ENCODE measurements at places on chromosomes 7 and 10.

- DNase-seq: no peak
These were observed 137.4 kb upstream of the GRB10 start for GRCh38 chr7:50920031-50920635.

GRCh38 chr7:21962677-21963076, 17.0 kb upstream of the CDCA7L start:
- no peak for DNase-seq

DNA sequence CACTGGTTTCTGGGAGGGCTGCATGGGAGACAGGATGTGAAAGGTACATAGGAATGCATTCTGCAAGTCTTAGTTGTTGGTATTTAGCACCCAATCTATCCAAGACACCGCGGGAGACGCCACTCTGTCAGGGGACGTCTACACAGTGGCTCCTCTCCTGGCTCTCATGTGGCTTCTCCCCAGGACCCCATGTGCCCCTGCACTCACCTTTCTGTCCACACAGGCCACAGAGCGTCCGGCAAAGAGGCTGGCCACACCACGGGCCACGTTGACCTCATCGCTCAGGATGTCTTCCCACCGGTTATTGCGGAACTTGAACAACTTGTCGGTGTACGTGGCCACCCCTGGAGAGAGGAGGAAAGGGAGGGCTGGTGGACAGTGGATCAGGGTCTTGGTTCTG, 73.4 kb downstream of the GOLGA7B start:
- no peak for DNase-seq

DNA sequence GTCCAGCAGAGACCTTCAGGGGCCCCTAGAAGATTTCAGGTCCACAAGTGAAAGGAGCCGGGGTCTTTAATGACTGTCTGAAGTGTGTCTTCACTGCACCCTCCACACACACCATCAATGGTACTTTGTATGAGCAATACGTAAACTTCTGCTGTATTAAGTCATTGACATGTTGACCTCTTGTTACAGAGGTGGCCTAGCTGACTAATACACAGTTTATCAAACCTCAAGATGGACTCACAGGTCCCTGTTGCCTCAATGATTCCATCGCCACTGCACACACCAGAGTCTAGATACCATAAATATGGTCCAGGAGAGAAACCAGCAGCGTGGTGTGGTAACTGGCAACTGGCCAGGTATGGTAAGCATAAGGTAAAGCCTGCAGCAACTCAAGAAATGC, 19.5 kb downstream of the KCNMA1 start:
- DNase-seq: no peak

GRCh38 chr10:115814542-115814941, 458.5 kb downstream of the GFRA1 start:
- no peak for DNase-seq

- DNase-seq: no peak
These were observed 1050.9 kb upstream of the C7orf33 start for GRCh38 chr7:147539685-147540084.

DNA sequence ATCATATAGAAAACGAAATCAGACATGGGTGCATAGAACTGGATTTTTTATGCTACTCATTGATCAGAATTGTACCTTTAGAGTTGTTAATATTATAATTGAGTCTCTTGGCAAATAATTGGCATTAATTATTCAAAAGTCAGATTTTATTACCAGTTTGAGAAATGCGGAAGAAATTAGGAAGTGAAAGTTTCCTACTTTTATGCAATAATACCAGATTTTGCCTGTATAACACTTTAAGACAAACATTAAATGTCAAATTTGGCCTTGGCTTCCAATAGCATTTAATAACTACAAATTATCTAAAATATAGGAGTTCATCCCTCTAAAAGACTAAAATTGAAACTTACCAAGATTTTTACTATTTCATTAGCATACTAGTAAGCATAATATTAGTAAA, 6.8 kb upstream of the TFEC start:
- DNase-seq: no peak

DNA sequence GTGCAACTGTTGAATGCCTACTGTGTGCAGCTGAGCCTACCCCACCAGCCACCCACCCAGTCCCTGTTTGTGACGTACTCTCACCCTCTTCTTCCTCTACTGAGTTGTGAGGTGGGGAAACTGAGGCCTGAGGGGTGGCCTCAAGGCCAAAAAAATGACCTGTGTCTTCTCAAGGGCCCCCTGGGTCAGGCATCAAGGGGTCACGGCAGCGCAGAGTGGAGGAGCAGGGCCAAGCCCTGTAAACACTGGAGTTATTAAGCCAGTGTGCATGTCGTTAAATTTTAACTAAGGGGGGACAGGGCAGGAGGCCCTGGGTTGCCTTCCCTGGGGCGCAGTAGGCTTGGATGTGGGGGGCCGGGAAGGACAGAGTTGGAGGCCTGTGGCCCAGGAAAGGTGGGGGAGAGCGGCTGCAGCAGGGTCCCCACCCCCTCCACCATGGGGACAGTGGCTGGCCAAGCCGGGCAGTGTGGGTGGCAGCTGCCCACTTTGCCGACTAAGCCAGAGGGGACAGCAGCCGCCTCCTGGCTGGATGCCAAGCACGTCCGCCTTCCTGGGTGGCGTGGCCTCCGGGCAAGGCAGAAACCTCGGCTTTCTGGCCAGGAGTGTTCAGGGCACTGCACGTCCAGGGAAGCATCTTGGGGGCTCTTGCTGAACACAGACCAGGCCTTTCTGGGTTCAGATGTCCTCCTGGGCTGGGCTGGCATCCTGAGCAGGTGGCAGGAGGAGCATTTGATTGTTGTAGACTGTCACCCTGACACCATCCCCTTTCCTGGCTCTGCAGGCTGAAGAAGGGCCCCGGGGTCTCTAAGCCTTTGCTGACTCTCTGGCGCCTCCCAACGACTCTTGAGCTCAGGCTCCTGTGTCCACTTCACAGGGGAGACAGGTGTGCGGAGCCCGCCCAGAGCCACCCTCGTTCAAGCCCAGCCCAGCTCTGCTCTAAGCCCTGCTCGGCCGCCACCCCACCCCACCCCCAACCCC, 1.9 kb downstream of the SLC29A4 start:
- DNase-seq: peak; percentile 12

DNA sequence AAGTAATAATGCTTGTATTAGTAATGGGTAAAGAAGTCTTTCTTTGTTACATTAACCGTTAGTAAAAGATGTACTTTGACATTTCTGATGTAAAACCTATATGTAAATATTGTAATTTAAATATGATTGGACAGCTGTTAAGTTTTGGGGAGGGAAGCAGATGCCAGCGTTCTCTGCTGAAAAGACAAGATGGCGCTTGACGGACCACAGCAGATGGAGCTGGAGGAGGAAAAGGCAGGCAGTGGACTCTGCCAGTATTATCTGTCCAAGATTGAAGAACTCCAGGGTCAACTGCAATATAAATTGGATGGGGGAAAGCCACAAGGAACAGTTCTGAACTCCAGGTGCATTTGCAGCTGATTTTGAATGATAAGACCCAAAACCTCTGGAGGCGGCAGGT, 86.9 kb downstream of the ZNRF2 start:
- DNase-seq: no peak

DNA sequence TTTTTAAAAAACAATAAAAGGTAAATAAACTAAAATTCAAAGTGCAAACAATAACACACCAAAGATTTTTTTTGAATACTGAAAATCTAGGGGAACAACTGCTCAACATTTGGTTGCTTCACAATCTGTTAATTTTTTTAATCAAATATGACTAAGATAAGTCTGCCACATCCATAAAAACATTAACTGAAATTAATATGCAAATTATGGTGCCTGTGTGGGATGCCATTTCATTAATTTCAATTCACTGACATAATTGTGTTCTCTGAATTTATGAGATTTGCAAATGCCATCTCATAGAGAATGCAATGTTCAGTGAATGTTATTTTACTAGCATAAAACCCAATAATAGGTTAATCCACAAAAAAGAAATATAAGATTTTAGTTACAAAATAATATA, 233.8 kb downstream of the LRRN3 start:
- no peak for DNase-seq

DNA sequence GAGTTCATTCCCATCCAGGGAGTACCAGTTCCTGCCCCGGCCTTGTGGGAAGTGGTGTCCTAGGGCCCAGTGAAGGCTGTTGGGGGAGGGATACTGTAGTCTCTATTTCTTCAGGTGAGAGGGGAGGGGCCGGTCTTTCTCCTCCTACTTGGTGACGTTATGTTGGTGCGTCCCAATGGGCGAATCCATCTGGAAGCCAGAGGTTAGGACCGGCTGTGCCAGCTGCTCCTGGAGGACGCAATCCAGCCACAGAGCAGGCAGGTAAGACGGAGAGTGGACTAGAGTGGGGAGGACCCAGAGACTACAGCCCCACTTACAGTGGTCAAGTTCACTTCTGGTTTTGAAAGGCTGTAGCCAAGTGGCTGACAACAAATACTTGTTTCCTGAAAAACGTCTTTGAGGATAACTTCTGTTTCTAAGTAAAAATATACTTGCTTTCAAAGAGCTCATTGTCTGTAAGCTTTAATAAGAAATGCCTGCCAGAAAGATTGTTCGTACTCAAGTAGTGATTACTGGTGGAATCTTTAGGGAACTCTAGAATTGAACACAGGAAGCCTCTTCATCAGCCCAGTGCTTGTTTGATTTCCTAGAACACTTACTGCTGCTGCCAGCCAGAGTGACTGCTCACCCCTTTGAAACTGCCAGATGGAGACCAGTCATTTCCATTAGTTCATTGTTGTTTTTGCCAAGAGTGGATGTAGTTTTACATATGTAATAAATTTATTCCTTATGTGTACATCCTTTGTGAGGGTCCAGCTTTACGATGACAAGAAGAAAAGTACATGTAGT, 25.4 kb downstream of the RBM33 start:
- DNase-seq: no peak

GRCh38 chr10:12741360-12741804, 260.1 kb downstream of the CCDC3 start:
- no peak for DNase-seq

GRCh38 chr7:147510923-147511322, 1079.6 kb upstream of the C7orf33 start:
- peak; percentile 50 for DNase-seq

- peak; percentile 93 for DNase-seq
These were observed 1.5 kb upstream of the KAZALD1 start for GRCh38 chr10:101060036-101060950.

- DNase-seq: peak; percentile 15
These were observed 285.4 kb upstream of the GLI3 start for GRCh38 chr7:42522227-42522991.

DNA sequence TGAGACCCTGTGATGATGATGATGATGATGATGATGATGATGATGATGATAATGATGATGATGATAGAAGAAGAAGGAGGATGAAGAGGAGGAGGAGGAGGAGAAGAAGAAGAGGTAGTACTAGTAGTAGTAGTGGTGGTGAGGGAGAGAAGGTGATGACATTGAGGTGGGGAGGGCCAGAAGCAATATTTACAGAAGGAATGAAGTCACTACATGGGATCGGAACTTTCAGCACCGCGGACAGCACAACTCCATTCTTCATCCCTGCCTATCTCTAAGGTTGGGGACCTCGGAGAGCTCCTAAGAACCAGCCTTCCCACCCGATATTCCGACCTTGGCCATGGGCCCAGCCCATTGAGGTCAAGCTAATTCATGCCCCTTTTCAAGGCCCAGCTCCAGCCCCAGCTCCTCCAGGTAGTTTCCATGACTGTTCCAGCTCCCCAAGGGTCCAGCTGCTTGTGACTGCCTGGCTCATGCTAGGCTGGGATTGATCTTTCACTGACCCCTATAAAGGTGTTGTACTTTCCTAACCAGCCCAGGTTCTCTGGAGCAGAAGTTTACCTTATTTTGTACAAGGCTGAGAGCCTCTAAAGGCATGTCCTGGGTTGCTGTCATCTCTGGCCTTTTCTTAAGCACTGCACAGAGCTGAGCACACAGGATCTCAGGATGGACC, 10.3 kb downstream of the CRHR2 start:
- peak; percentile 54 for DNase-seq

DNA sequence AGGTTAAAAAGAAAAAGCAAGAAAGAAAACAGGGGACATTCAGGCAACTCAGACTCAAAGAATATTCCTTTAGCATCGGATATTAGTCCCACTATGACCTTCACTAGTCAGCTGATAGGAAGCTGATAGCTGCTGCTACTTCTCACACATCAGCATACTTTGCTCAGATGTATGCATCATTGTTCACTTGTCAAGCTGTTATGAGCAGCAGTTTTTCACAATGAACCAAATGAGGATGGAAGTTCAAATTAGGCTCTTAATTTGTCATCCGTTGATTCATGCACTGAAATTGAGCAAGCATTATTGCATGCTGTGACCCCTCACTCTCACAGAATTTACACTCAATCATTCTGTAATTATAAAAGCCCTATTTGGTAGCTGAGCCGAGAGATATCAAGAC, 257.7 kb downstream of the SNX13 start:
- DNase-seq: peak; percentile 57

GRCh38 chr7:112449353-112449752, 907 bp upstream of the IFRD1 start:
- peak; percentile 89 for DNase-seq

DNA sequence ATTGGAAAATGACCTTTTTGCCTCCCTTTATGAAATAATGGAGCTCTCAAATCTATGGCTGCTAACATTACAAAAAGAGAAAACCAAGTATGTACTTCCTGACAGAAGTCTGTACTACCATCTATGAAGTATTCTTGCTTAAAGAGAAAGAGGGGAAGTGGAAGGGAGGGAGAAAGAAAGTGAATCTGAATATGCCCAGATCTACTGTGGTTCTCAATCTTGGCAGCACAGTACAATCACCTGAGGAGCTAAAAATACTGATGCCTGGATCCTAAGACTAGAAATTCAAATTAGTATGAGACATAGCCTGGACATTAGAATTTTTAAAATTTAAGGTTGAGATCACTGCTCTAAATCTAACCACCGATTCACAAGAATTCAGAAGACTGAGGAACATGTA, 85.2 kb downstream of the IGF2BP3 start:
- no peak for DNase-seq

DNA sequence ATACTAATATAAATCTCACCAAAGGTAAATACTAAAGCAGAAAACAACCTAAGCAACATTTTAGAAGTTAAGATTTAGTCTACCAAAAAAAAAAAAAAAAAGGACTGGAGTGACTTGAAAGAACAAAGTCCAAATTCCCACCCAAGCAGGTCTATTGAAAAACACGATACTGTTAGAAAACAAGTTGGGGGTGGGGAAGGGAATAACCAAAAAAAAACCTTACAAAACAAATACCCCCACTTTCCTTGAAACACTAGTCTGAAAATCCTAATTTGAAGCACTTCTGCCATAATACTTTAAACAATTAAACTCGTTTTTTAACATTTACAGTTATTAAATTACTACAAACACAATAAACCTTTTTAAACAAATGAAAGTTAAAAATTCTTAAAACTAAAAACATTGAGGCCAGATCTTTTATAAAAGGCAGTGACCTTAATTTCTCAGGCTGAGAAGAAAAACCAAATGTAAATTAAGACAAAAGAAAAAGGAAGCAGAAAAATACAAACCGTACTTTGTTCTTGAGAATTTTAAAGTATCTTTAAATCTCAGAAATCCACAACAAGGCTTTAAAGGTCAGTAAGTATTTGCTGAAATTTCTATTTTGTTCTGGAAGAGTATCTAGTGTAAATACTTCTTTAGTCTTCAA, 135.1 kb downstream of the NRBF2 start:
- DNase-seq: peak; percentile 39

DNA sequence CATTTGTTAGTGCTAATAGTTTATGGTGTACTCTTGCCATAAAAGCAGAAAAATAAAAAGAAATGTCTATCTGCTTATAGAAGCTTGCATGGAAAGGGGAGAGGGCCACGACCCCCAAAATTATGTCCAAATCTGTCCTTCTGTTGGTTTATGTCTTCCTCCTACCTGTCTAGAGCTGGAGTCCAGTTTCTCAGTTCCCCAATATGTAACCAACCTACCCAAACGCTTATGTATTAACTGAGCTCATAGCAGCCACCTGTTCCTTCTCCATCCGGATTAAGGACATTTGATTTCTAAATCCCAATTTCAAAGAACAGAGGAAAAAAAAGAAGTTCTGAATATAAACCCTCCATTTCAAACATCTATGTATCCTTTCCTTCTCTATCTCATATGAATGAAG, 30.3 kb upstream of the TPK1 start:
- no peak for DNase-seq
